ENCODE measurements at places on chromosomes 5 and 9.

- no peak for DNase-seq
Measured at GRCh38 chr9:110975969-110976368, 62.3 kb downstream of the LPAR1 start.

GRCh38 chr5:143026380-143026779 lies 256.2 kb downstream of the ARHGAP26 start:
- DNase-seq: no peak

GRCh38 chr5:77230727-77231470 lies 20.4 kb downstream of the PDE8B start:
- DNase-seq: no peak

DNA sequence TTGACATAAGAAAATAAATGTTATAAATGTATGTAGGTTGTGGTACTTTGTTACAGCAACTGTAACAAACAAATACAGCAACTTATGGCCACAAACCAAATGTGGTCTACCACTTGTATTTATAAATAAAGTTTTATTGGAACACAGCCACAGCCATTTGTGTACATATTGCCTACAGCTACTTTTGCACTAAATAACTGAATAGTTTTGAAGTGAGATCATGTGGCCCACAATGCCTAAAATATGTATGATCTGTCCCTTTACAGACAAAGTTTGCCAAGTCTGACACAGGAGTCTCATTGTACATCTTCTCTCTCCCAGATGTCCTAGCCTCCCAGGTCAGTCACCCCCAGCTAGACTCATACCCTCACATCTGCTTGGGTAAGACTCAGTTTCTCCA lies 283.6 kb upstream of the PRDM9 start:
- DNase-seq: no peak

DNA sequence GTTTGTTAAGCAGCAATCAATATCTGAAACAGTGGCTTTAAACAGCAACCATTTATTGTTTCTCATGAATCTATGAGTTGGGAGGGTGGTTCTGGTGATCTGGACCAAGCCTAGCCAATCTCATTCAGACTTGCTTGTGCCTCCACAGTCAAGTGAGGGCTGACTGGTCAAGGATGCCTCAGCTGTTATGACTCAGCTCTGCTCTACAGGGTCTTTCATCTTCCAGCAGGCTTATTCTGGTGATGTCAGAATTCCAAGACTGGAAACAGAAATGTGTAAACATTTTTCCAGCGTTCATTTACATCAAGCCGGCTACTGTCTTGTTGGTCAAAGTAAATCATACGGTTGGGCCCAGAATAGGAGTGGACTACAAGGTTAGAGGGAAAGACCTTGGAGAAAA lies 2.5 kb upstream of the PIP5K1B start:
- no peak for DNase-seq

- no peak for DNase-seq
Measured at GRCh38 chr5:135526924-135527323, 8.8 kb downstream of the NEUROG1 start.

DNA sequence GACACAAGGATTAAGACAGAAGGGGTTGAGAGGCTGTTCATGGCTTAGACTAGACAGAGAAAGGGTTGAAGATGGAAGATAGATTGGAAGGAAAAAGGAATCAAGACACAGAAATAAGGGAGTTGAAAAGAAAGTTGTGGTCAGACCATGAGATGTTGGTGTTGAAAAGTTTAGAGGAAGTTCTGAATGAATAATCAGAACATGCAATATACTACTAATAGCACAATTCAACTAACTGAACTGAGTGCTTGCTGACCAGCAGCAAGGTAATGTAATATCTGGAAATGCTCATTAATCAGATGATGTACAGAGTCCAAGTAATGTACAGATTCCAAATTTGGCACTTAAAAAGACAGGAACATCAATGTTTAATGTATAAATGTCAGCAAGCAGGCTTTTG lies 10.6 kb upstream of the NNT start:
- no peak for DNase-seq

DNA sequence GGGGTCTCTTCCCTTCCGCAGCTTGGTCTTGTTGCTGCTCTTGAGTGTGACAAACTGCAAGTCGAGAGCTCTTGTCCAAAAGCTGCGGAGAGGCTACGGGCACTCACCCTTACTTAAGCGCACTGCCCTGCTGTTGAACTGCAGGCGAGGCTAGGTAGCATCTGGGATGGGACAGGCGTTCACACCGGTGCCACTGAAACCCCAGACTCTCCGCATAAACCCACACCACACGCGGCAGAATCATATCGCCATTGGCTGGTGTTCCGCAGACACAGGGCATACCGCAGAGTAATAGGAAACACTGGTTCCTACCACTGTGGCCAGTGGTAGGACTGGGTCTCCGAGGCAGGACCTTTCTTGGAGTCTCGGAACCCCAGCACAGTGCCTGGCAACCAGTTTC lies 2.2 kb upstream of the NPR3 start:
- no peak for DNase-seq
